ENCODE measurements at places on chromosomes 4 and X.

DNA sequence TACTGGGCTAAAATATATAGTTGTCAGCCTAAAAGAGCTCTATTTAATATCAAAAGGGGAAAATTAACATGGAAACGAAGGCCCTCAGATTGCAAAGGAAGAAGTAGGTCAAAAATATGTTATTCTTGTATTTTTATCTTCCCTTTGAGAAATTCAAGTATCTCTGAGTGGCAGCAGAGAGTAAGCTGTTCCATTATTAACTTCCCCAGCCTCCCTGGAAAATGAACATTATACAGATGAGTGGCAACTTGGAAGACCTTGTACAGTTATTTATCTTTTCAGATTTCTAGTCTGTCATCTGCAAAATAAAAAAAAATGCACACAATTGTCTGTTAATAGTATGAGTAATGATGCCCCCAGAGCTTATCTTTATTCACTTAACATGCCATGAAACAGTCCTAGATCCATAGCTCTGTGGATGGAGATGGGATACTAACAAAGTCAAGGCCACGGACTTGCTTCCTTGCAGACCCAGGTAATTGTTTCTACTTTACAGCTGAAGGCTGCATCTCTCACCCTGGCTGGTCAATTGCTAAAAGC lies 93.0 kb downstream of the CORIN start:
- DNase-seq = no peak

- DNase-seq = no peak
Measured at GRCh38 chr4:7775396-7775795, 164.3 kb downstream of the AFAP1 start.

- no peak for DNase-seq
Measured at GRCh38 chrX:55801811-55802210, 84.3 kb downstream of the RRAGB start.

DNA sequence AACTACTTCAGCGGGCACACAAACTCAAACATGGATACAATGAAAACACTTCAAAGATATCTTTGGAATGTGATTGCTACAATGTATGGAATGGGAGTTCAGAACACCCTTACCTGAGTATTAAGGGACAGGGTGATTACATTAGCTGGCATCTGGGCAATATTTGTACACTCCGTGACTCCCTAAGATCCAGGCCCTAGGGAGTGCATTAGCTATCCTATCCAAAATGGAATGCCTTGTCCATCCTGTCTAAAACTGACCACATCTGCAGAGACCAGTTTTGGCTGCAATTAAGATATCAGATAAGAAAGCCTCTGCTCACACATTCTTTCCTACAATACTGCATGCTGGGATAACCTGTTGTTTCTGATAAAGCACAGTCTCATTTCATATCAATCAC lies 176.6 kb upstream of the EMCN start:
- no peak for DNase-seq
